ENCODE measurements at places on chromosomes 6 and 20. TPM values are rescaled to one million over a fixed set of nuclear protein-coding genes. Genes with fewer than 3 reads are reported as not detected.

DNA sequence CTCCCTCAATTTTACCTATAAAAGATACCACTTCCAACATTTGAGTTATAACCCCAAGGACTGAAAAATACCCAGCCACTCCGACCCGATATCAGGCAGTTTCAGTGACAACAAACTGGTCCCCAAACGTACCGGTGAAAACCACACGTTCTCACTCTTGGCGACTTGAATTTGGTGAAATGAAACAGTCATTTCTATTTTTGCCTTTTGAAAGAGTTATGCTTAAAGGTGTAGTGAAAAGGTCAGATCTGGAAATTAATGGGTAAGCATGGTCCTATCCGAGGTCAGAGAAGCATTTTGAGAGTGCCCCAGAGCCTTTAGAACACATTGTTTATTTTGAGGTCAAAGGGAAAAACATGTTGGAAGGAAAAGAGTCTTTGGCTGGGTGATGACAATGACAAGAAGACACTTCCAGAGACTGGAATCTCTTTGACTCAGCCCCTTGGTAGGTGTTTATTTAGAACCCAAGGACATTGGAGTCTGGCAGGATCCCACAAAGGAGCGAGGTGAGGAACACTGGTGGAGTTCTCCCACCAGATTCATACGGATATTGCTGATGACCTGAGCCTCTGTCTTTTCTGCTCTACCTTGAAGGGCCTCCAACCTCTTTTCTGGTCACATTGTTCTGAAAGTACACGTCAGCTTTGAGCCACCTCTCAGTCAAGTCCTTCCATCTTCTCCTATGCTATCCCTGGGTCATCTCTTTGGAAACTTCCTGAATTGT lies 235.0 kb downstream of the GMPR start:
- DNase-seq = peak; percentile 53

- DNase-seq = no peak
These were observed 274.5 kb upstream of the RNF24 start for GRCh38 chr20:4289875-4290274.

- DNase-seq = peak; percentile 37
These were observed 951 bp downstream of the FOXP4 start for GRCh38 chr6:41546866-41547798.

DNA sequence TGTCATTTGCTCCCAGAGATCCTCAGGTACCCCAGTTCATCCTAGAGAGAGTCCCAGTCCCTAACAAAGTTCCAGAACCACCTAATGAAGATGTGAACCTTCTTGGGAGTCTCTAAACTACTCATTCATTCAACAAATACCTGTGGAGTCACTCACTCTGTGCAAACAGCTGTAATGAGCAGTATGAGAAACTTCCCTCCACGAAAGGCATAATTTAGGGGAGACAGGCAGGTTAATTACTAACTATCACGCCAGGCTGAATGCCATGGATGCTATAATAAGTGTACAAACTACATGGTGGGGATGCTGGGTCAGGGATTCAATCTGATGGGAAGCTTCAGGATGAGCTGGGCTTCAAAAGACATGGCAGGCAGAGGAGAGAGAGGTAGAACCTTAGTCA lies 70.1 kb upstream of the AFDN start:
- no peak for DNase-seq

DNA sequence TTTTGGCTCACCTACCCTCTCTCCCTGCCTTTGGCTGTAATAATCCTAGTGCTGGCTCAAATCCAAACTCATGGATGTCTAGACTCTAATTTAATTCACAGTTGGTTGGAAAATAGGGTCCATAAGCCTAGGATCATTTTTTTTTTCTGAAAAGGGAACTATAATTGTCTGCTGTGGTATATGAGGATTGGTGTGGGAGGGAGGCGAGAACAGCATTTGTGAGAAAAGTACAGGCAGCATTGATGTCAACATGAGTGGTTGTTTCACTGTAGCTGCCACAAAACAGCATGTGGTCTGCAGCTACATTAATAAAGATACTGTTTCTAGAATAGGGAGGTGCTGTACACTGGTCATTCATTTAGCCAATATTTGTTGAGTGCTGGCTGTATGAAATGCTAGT lies 18.6 kb upstream of the POLR1H start:
- DNase-seq = no peak

DNA sequence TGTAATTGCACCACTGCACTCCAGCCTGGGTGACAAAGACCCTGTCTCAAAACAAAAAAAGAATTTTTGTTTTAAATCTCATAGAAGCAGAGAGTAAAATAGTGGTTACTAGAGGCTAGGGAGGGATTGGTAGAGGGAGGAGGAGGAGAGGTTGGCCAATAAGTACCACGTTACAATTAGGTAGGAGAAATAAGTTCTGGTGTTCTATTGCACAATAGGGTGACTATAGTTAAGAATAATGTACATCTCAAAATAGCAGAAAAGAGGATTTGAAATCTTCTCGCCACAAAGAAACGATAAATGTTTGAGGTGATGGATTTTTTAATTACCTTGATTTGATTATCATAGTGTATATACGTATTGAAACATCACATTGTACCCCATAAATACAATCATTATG lies 27.1 kb upstream of the TOP1 start:
- no peak for DNase-seq

PRICKLE4 gene
- total RNA-seq = not detected
